Esophagus mucosa (tissue), 1 donor: ENCODE measurements at places on chromosomes 4 and X. TPM values are rescaled to one million over a fixed set of nuclear protein-coding genes. Genes with fewer than 3 reads are reported as not detected.

Gene TREX2
- 2.0 TPM for total RNA-seq

Gene ERCC6L
- 2.9 TPM for total RNA-seq

Gene SPANXN4
- not detected for total RNA-seq

Gene NPY1R
- total RNA-seq = 0.16 TPM

Gene NXF2B
- not detected for total RNA-seq

Gene RRH
- total RNA-seq = 0.16 TPM

Gene PALLD
- 70.1 TPM for total RNA-seq

Gene TEX11
- total RNA-seq = not detected

Gene KCNE5
- not detected for total RNA-seq

Gene DRD5
- not detected for total RNA-seq

Gene ASB12
- not detected for total RNA-seq

Gene SCD5
- 1.9 TPM for total RNA-seq

Gene AMER1
- 3.6 TPM for total RNA-seq

Gene TCEAL6
- total RNA-seq = not detected

Gene CACNA1F
- 0.28 TPM for total RNA-seq

Gene SSX4B
- total RNA-seq = not detected

Gene HSFX1
- 0.32 TPM for total RNA-seq

Gene CPE
- total RNA-seq = 15.4 TPM

Gene VCX3A
- total RNA-seq = not detected

Gene CFAP99
- total RNA-seq = 0.28 TPM

Gene EDA2R
- total RNA-seq = 0.72 TPM

Gene PPP1R3F
- total RNA-seq = 3.4 TPM

Gene MAGEC3
- total RNA-seq = not detected

Gene LYAR
- 16.1 TPM for total RNA-seq

Gene SOX3
- not detected for total RNA-seq

Gene CSAG3
- not detected for total RNA-seq

Gene XPNPEP2
- total RNA-seq = 0.36 TPM

Gene UNC5C
- 0.16 TPM for total RNA-seq

Gene CORIN
- total RNA-seq = 0.88 TPM

Gene STS
- total RNA-seq = 1.6 TPM
